Stimulated activated CD8-positive, alpha-beta memory T cell treated with anti-CD3 and anti-CD28 coated beads, Interleukin-4, amount 100 ng/mL, for 1 hour (primary cell): ENCODE measurements at places on chromosomes 3 and 15.

DNA sequence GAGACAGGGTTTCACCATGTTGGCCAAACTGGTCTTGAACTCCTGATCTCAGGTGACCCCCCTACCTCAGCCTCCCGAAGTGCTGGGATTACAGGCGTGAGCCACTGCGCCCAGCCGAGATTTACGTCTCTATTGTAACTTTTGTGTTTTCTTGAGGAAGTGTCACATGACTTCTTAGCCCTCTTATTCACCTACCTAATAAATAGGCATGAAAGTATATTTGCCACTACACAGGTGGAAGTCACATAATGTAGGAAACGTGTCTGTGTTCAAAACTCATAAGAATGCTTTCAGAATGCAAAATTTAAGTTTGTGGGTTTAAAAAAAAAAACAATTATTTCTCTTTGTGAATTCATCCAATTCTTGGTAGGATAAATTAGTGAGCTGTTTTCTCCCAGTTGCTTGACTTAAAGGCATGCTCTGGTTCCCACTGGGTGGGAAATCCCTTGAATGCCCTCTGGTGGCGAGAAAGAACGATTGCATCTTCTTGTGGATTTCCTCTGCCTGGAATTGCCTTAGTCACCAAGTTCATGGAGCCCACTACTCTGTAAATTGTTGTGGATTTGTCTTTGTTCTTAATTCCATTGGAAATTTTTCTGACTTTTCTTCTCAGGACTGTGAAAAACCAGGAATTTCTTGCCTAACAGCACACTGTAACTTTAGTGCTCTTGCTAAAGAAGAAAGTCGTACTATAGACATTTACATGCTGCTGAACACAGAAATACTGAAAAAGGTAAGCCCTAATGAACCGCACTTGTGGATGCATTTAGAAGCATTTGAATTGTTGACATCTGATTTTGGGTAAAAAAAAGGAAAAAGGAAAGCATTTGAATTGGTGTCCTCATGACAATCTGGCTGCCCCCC, 82.2 kb upstream of the CTDSPL start:
- no peak for DNase-seq

DNA sequence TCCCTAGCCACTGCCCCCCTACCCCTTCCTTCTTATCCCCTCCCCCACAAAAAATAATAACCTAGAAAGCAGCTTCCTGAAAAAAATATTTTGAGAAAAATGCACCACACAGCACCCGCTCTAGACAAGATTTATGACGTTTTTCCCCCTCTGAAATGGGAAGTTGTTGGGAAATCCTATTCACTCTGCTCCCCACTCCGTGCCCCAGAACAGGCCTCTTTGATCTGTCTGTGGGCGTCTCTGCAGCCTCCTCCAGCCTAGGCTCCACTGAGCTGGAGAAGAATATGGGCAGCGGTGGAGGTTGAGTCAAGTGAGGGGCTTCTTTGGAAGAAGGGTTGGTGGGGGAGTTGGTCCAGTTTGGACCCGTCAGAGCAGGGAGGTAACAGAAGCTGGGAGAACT, 28.5 kb upstream of the POLG start:
- DNase-seq: no peak

GRCh38 chr3:95277613-95278012, 1214.8 kb downstream of the NSUN3 start:
- no peak for DNase-seq

GRCh38 chr3:122590610-122591009, 13.2 kb downstream of the PARP15 start:
- DNase-seq: no peak

DNA sequence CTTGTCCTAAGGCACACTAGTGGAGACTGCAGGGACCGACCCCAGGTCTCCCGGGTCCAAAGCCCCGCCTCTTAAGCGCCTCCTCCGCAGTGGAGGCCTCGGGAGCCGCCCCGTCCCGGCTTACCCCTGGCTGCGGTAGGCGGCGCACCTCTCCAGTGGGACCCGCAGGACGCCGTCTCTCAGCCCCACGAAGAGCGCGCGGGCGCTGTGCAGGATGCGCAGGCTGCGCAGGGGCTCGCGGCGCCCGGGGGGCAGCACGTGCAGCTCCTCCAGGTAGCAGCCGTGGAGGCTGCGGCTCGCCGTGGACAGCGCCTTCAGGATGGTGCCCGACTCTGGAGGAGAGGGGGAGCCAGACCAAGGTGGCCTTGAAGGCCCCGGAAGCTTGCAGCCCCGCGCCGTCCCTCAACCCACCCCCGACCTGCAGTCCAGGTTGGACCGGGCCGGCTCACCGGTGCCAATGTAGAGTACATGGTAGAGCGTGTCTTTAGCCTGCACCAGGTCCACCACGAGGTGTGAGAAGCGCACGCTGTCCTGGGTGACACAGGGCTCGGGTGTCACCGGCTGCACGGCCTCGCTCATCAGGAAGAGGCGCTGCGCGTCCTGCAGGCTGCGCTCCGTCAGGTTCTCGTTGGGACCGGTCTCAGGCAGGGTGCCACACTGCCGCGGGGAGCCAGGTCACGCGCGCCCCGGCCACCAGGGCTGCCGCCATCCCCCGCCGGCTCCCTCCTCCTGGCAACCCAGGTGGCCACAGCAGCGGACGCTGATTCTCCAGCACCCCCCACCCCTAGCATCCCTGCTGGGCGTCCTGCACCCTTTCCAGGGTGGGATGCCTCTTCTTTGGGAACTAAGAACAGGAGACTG, 105.5 kb downstream of the SEMA5B start:
- DNase-seq: no peak

DNA sequence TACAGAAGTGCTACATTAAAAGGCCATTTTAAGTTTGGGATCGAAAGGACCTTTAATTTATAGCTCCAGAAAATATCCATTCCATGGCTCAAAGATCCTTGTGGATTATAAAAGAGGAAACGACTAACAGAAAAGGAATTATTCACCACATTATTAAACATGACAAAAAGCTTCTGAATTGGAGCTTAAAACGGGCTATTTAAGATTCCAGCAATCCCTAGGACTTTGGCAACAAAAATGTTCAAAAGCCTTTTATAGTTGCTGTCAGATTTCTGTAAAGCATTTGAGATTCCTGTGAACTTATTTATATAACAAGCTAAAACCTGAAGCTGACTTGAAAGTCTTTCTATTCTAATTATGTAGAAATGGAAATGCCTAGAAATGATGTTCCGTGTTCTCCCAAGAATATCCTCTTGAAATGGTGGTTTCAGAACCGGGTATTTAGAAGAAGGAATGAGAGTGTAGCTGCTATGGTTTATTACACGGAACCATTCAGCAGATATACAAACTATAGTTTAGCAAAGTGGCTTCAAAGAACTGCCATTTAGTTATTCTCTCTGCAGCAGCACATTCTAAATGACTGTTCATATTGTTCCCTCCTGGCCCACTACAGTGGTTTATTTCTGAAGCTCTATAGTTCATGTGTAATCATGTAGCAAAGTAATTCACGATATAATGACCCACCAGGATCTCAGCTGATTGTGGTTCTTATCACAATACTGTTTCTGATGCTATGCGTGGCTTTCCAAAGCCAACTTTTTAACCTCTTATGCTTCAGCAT, 961.7 kb downstream of the FHIT start:
- DNase-seq: no peak

GRCh38 chr15:101168898-101169494, 82.9 kb downstream of the CHSY1 start:
- DNase-seq: no peak

GRCh38 chr3:146247911-146248310, 3.0 kb downstream of the PLSCR4 start:
- DNase-seq: no peak

DNA sequence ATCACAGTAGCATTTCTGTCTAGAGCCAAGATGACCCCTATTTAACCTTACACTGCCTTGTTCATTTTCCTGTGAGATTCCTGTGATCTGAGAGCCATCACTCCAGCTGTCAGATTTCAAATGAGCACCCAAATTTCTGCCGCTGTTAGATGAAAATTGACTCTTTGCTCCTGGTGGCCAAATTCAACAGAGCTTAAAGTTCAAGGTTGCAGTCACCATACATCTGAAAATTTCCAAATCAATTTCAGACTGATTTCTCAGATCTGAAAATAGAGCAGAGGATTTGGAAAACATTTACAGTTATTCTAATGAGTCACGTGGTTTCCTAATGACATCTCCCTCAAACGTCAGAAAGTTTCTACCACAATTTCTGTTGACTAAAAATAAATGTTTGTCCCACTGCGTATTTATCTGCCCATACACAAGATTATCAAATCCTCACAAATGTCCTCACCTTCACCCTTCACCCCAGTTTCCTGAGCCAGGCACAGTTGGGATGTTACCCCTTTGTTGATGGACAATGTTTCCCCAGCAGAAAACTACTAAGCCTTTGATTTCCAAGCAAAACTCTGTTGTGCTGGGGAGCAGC, 16.4 kb downstream of the HDC start:
- DNase-seq: no peak

DNA sequence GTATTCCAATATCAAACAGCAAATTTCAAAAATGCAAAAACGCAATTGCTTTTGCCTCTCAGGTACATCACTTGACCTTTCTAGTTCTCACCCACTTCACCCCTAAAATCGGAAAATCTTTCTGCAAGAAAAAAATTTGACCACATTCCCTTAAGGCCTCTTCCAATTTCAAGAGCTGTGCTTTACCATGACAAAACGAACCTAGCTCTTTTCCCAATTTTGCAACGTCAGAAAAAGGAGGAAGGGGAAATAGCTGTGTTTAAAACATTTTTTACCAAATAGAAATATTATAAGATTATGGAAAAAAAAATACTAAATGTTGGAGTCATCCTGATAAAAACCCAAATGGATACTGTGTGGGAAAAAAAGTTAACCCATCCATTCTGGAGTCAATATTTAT, 1.1 kb upstream of the NR2C2 start:
- DNase-seq: no peak

DNA sequence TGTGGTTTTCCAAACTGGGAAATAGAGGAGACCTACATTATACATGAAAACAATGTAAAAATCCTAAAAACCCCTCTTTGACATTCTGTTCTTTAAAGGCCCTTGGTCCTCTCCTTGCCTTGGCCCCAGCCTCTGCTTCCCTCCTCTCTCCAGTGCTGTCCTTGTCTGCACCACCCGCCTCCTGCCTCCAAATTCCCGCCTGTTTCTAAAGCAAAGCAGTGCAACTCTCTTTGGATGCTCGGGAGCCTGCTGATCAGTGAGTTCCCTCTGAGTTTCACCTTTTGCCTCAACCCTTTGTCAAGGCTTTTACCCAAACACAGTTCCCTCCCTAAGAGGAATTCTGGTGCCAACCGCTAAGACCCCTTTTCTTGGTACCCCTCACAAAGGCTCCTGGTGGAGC, 8.0 kb downstream of the ANKDD1A start:
- DNase-seq: no peak

- no peak for DNase-seq
These were observed 233.7 kb downstream of the OCA2 start for GRCh38 chr15:27865323-27865922.

DNA sequence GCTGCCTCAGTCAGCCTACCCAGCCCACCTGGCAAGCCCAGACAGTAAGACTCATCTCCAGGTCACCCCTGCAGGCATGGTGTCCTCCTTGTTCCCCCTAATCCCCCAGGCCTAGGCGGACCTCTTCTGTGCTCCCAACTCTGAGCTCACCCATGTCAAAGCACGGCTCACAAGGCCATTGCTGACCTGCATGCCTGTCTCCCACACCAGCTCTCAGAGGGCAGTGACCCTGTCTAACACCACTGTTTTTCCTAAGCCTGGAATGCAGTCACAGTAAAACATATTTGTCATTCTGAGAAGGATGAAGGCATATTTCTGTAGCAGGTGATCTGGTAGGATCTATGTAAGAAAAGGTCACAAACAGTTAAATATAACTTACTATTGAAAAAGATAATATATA, 110.3 kb upstream of the HACD2 start:
- no peak for DNase-seq

DNA sequence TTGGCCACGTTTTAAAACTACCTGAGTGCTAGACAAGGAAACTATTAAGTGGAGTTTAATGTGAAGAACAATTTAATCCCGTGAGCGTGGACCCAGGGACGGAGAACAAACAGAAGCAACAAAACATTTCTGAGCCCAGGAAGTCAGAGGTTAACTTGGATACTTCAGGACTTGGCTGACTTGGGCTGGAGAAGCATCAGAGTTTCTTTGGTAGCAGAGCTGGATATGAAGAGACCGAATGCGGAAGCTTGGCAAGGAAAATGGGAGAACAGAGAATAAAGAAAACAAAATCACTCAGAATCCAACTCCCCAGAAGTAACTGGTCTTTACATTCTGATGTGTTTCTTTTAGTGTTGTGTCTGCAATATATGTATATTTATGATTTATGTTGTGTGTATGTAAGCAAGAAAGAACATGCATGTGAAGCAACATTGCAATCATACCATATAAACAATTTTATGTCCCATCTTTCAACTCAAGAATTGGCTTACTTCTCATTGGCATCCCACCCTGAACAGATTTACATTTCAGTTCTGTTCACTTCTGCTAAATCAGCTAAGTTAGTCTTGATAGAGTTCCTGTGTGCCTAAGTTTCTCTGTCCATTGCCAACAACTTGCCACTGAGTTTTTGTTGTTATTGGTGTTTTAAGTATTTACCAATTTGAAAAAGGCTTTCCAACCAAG, 17.2 kb upstream of the PLOD2 start:
- DNase-seq: no peak

DNA sequence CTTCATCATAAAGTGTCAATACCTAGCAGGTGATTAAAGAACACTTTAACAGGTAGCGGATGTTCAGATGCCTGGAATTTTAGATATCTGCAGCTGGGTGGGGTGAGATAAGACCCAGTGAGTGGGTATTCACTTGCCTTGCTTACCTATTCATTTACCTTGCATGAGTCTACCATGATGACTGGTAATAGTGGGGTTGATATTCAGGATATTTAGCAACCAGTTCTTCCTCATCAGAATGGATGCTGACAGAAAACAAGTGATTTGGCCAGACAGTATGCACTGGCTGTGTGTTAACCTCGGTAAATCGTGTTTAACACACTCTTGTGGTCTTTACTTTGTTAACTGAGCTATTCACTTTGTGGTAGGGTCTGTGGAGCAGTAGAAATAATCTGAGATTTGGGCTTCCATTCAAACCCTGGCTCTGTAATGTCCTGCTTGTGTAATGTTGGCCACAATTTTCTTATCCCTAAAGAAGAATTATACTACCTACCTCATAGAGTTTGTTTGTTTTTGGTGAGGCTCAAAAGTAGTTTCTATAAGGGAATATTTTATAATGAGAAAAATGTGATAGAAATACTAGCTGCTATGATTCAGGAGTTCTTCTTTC, 391.9 kb upstream of the TBL1XR1 start:
- no peak for DNase-seq

GRCh38 chr15:48336940-48337339, 5.7 kb downstream of the DUT start:
- DNase-seq: no peak

GRCh38 chr3:41991437-41991836, 29.5 kb upstream of the ULK4 start:
- DNase-seq: no peak

- DNase-seq: no peak
These were observed 321.0 kb upstream of the NAALADL2 start for GRCh38 chr3:174538151-174538550.

DNA sequence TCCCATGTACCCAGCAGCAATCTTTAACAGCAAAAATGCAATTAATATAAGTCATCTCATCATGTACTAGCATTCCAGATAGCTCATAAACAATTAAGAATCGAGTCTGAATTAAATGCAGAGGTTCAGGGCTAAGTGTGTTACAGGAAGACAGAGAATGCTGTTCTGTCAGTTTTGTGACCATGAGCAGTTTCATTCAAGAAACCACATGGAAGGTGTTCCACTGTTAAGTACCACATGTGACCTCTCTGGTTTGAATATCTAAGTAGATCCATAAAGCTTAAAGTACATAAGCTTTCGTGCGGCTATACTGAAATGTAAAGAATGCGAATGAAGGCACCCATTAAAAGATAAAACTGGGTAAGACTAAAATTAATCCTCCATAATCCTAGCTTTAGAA, 272.3 kb downstream of the IL5RA start:
- no peak for DNase-seq
